DMS79 treated with DMSO at 0.1 percent for 48 hours (cell line): ENCODE measurements at places on chromosomes 7 and 10.
A peak's percentile ranks its signal among the peaks of the same experiment; 100 is the strongest.

GRCh38 chr7:81506609-81507008, 263.2 kb downstream of the HGF start:
- no peak for DNase-seq

- peak; percentile 29 for DNase-seq
Measured at GRCh38 chr10:83871187-83872081, 267.9 kb upstream of the GHITM start.

DNA sequence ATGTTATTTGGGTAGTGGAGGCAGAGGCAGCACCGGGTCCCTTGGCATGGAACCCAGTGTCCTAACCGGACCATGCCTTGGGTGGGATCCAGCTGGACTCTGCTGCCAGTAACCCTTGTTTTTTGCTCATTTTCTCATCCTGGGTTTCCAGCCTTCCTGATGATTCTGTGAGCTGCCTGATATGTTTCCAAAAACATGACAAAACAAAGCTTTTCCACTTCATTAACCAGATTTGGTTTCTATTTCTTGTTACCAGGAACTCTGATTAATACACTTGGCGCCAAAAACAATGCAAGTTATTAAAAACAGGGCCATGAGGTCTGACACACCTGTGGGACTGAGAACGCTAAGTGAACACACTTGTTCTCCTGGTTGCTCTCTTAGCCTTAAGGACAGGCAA, 32.8 kb upstream of the DLG5 start:
- no peak for DNase-seq

DNA sequence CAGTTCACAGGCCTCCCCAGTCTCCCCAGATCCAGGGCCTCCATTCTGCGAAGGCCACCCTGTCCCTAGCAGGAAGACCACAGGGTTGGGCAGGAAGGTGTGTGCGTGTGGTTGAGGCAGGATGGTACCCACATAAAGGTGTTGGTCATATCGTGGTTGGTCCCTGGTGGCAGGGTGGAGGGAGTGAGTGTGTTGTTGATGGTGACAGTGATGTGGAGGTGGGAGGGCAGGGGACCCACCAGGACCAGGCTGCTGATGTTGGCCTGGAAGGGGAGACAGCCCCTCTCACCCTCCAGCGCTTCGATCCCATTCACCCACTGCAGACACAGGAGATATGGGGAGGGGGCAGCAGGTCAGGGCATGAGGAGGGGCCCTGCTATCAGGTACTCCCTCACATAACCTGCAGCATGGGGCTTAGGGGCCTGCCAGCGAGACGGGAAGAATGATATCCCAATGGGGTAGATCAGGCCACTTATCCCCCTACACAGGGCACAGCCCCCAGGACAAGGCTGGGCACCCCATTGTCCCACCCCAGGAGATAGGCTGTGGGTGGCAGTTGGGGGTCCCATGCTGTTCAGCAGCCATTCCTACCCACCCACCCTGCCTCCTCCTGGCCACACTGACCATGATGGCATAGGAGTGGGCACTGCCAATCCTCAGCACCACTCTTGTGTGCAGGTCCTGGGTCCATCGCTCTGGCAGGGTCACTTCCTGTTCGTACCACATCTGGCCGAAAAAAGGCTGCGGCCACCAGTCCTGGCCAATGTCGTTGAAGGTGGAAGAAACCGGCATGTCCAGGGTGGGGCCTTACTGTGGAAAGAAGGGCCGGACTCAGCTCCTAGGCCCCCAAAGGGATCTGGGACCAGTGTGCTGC, 69.0 kb upstream of the ZNF479 start:
- DNase-seq, result no peak

DNA sequence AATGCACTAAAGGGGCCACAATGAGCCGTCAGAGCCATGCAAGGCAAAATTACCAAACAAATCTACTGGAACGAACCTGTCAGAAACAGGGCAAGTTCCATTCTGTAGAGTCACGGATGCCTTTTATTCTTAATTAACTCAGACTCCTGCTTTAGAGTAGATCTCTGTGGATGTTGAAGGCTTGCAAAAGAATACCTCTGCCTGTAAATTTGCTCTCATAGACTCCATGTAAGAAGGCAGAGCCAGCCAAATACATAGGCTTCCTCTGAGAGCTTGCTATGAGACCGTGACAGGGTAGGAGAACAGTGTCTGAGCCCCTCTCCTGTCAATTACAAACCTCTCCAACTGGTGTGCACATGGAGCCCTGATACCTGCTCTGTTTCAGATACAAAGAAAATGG, 787.9 kb upstream of the POM121L12 start:
- no peak for DNase-seq
